ENCODE measurements at places on chromosomes 2 and 18.

- DNase-seq, result no peak
Observed at GRCh38 chr18:8454136-8454535, 155.1 kb upstream of the RAB12 start.

DNA sequence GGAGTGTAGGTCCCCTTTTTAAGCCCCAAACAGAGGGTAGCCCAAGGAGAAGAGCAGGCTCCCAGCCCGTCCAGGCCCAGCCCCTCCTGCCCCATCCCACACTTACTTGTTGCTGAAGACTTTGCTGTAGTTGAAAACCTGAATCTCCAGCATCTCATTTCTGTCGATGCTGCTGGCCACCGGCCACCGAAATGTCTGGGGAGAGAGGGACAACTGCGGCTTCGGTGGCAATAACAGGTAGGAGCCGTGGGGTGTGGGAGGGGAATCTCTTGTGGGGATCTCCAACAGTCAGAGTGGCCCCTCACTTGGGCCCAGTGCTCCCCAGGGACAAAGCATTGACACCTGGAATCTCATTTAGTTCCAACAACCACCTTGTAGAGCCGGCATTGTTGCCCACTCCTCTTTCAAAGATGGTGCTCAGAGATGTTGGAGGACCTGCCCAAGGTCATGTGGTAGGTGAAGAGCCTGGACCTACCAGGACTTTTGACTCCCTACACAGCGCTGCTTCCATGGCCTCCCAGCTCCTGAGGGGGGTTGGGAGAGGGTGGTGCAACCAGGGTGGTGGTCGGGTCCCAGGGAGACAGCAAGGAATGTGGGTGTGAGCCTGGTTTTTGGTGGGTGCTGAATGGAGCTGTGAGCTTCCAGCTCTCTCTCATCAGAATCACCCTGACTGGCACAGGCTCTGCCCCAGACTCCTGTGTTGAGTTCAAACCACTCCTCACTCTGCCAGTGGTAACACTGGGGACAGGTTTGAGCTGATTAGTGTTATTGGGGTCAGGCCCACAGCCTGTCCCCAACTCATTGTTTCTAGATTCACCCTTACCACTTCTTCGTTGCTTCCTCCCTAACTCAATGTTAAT lies 50.0 kb upstream of the OTOF start:
- DNase-seq, result peak; percentile 6

- no peak for DNase-seq
Observed at GRCh38 chr2:30807249-30807648, at the start of gene CAPN13. TSS of gene CAPN13 (minus strand) at chr2:30807446. CDS start at chr2:30787325, 20,121 bp downstream.

DNA sequence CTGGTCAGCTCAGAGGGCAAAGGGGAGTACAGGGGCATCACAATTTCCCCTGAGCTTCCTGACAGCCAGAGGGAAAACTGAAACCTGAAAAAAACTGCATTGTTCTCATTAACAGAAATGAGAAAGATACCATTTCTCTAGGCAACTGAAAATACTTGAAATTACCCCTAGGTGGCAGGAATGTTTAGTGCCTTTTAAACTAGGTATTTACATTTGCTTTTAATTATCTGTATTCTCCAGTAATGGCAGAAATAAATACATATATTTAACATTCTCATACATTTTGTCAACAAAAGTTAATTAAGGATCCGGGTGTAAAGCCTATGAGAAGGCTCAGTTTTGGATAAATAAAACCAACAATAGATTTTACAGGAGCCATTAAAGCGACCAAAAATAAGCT lies 34.5 kb downstream of the RPL31 start:
- no peak for DNase-seq

GRCh38 chr2:154698296-154698720 lies at the start of gene KCNJ3:
TSS of gene KCNJ3 (plus strand) at chr2:154698695. CDS start at chr2:154698776, 81 bp downstream.
- no peak for DNase-seq

DNA sequence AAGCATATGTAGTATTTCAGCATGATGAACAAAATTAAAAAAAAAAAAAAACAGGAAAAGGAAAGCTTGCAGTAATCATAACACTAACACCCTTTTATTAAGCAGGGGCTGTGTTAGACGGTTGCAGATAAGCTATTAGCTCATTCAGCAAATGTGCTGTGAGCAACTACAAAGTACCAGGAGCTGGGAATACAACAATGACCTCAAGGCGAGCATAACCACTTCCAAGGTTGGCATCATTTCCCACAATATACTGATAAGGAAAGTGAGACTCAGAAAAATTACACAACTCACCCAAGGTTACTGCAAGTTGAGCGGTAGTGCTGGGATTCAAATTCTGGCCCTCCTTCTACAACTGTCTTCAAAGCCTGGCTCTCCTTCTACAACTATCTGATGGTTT lies 38.2 kb upstream of the ACTR3 start:
- no peak for DNase-seq
